ENCODE measurements at places on chromosomes 13 and 19.

DNA sequence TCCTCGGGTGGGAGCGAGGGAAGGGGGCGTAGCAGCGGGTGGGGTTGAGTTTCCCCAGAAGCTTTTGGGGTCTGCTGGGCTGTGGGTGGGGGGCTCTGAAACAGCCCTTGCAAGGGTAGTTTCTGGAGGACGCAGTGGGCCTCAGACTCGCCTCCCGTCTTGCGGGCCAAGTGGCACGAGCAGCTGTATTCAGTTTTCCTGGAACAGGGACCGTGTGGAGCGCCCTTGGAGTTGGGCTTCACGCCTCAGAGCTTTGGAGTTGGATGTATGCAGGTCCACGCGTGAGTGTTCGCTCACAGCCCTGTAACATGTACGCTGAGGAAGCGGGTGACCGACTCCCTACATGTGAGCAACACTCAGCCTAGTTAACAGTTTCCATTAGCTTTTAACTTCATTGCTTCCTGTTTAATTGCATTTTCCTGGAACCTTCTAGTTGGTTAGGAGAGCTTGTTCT lies 603 bp downstream of the TM9SF2 start:
- no peak for DNase-seq

- no peak for DNase-seq
Measured at GRCh38 chr19:46862503-46862834, 1.7 kb downstream of the ARHGAP35 start.

GRCh38 chr13:86870444-86870843 lies 800.7 kb upstream of the SLITRK5 start:
- no peak for DNase-seq

- no peak for DNase-seq
Measured at GRCh38 chr19:29947871-29948270, 5.8 kb downstream of the URI1 start.

DNA sequence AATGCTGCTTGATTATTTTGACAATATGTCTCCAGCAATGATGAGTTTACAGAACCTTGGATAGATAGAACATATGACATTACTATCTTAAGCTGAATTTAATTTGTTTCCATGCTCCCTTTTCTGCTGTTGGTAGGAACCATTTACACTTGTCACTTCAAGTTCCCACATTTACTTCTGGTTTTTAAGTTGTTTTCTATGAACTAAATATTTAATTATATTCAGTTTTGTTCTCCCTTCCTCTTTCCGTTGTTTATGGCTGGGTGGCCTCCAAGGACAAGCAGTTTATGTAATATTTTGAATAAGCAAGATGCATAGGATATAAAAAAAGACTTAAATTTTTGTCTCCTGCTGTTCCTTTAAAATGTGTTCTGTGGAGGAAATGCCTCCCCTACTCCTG lies 860.6 kb downstream of the GPC5 start:
- no peak for DNase-seq

DNA sequence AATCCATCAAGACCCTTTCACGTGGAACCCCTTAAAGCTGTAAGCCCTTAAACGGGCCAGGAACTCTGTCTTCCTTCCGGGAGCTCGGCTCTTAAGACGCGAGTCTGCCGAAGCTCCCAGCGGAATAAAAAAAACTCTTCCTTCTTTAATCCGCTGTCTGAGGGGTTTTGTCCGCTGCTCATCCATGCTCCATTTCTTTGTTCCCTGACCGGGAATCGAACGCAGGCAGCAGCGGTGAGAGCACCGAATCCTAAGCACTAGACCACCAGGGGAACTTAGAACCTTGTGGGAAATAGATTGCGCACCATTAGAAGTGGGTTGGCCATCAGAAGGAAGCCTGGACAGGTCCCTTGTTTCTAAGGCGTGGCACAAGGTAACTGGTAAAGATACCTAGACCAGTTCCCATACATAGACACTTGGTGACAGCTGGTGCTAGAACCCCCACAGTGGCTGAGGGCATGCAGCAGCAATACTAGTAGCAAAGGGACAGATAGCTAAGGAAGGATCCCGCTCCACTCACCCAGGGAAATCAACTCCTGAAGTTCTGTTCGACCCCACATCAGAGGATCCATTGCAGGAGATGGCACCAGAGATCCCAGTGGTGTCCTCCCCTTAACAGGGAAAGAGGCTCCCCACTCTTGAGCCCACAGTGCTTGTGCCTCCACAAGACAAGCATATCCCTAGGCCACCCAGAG lies 1.5 kb upstream of the RGCC start:
- no peak for DNase-seq

GRCh38 chr19:34364462-34364829 lies 550 bp upstream of the GPI start:
- no peak for DNase-seq

DNA sequence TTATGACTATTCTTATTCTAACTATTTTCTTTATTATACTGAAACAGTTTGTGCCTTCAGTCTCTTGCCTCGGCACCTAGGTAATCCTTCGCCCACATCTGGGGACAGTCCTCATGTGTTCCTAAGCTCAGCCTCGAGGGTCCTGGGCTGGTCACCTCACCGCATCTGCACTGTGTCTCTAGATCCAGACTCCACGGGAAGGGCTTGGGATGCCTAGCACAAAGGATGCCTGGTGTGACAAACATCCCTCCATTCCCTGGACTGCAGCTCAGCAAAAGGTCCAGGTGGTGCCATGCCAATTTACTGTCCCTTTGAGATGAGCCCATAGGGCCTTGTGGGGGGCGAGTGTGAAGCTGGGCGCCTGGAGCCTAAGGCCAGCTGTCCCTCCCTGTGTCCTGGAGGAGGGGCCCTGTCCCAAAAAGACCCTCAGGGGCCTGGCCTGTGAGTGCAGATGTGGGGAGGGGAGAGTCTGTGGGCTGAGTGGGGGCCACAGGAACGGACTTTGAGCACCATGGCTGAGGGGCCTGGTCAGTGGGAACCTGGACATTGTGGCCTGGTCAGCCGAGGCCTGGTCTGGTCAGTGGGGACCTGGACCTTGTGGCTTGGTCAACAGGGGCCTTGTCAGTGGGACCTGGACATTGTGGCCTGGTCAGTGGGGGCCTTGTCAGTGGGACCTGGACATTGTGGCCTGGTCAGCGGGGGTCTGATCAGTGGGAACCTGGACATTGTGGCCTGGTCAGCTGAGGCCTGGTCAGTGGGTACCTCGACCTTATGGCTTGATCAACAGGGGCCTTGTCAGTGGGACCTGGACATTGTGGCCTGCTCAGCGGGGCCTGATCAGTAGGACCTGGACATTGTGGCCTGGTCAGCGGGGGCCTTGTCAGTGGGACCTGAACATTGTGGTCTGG lies 45.1 kb upstream of the TPM4 start:
- DNase-seq = no peak

DNA sequence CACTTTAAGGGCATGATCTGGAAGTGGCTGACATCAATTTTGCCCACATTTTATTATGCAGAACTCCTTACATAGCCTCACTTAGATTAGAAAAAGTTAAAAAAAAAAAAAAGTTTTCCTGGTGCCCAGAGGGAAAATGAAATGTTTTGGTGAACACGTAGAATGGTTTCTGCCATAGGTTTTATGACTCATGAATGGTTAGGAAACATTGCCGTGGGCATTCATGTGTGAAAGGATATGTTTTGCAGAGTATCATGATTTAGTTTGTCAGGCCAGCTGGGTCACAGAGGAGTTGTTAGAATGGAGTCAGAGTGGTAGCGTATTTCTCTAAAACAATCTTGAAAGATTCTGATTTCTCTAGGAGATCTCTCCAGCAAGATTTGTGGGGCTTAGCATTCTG lies 133.8 kb downstream of the MRPL57 start:
- no peak for DNase-seq

DNA sequence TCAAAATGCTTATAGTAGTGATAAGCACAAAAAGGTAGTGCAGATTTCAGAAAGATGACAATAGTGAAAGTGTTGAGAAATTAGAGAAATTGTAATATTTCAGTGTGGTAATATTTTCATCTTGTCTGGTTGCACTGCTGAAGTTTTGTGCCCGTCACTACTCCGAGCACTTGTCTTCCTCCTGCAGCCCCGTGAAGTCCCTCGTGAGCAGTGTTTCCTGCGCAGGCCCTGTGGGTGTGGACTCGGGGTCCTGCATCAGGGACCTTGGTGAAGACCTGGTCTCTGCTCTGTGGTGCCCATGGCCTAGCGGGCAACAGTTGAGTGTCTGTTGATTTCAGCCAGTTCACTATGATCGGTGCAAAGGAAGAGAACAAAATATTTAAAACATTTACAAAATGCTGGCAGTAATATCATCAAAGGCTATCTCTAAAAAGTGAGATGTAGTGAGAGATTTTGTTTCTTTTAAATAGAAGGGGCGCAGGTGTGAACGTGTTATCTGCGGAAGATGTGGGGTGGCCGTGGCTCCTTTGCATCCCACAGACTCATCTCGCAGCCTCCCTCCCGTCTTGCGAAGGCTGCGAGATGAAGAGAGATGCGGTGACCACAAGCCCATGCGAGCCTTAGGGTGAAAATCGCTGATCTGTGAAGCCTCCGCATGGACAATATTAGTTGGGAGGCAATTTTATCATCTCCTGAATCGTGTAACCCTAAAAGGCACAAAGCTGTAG lies 27.7 kb upstream of the DCUN1D2 start:
- no peak for DNase-seq

- no peak for DNase-seq
Measured at GRCh38 chr19:54021363-54021762, 29.9 kb downstream of the CACNG6 start.

DNA sequence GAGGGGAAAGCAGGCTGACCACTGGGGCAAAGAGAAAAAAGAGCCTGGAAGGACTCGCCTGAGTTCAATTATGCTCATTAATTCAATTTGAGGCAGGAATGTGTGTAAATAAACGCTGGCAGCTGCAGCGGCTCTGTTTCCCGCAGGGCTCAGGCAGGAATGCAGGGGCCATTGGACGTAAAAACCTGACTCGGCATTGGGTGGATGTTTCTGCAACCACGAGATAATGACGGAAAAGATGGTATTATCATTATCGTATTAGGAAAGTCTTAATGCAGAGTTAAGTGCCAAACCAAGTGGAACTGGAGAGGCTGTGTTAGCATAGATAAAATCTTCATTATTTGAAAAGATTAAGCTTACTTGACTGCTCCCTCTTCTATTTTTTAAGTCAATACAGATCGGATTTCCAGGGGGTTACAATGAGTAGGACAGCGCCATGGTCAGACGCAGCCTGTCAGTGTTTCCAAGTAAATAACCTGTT lies 169.8 kb downstream of the SHISA2 start:
- DNase-seq = no peak

DNA sequence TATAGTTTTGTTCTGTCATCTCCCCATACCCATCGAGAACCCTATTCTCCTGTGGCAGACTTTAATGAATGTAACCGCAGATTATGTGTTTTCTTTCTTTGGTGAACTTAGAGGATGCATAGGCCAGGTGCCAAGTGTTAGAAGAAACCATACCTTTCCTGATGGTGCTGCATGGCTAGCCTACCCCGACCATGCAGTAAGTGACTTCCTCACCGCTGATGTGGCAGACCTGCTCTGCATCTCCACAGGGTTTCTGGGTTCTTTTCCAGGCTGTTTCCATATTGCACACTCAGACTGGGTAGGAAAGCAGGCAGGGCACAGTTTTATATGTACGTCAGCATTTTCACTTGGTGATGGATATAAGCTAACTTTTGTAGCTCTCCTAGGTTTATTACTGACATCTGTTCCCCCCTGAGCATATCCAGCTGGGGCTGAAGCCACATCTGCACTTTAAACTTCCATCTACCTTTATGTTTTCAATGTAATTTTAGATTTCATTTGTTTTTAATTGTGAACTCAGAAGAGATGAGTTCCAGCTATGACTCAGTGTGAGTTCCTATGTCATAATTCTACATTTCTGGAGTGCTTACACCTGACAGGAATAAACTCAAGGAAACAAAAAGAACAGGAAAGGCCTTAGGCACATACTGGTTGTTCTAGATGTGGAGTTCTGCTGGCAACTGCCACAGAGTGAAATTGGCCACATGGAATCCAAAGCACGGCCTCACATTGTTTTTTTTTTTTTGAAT lies 42.3 kb downstream of the LRCH1 start:
- DNase-seq = no peak

GRCh38 chr13:83121896-83122295 lies 760.4 kb downstream of the SLITRK1 start:
- no peak for DNase-seq

DNA sequence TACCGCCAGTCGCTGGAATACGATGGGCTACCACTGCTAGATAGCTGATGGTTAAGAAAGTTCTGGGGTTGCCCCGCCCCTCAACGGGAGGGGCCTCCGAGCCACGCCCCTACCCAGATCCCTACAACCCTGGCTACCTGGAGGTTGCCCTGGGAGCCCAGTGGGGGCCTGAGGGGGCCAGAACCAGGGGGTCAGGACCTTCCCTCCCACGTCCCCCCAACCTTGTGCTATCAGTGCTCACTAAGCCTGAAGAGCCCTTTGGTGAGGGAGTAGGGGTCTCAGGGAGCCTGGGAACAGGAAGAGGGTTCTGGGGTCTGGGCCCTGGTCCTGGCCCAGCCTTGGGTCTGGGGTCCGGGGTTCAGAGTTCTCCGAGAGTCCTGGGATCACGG lies 8.9 kb downstream of the OCEL1 start:
- peak; percentile 64 for DNase-seq

DNA sequence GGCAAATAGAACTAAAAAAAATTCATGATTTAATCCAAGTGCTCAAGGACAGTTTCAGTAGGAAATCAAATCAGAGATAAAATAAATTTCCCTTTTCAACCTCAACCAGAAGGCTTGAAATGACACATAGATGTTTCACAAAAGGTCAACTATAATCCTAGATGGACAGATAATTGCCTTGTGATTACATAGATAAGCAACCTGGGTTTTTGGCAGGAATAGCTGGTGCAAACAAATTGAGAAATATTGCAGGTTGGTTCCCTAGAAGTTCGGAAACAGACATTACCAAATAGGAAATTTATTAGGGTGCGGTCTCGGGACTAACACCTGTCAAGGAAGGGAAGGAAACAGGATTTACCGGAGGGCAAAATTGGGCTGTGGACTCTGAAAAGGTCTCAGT lies 497.5 kb downstream of the COG6 start:
- DNase-seq = no peak

DNA sequence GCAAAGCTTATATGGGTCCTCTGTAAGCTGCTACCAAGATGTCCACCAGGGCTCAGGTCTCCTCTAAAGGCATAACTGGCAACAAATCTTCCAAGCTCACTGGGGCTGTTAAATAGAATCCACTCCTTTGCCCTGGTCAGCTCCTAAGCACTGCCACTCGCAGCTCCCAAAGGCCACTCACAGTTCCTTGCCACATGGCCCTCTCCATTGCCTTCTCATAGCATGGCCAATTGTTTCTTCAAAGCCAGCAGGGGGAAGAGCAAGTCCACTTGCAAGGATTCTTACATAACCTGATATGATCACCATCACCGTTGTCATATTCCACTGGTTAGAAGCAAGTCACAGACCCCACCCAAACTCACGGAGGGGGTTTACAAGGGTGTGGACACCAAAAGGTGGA lies 199.5 kb downstream of the SUCLA2 start:
- no peak for DNase-seq

DNA sequence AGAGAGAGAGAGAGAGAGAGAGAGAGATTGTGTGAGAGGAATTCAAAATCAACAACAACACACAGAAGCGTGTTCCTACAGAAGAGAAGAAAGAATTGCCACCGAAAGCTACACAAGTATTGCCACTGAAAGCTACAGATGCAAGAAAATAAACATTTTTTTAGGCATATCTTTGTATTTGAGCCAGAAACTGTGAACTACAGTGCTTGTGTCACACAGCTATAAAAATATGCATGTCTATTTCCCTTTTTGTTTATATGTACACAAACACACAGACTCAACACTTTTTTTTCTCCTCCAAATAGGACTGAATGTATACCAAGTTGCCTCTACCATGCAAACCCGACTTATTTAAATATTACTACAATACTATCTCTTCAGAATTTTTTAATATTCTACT lies 290.4 kb downstream of the SLITRK5 start:
- DNase-seq = no peak

- DNase-seq = peak; percentile 26
Measured at GRCh38 chr13:20461481-20461859, 64.2 kb downstream of the CRYL1 start.
